ENCODE measurements at places on chromosomes 3 and 15. TPM values are rescaled to one million over a fixed set of nuclear protein-coding genes. Genes with fewer than 3 reads are reported as not detected.

DNA sequence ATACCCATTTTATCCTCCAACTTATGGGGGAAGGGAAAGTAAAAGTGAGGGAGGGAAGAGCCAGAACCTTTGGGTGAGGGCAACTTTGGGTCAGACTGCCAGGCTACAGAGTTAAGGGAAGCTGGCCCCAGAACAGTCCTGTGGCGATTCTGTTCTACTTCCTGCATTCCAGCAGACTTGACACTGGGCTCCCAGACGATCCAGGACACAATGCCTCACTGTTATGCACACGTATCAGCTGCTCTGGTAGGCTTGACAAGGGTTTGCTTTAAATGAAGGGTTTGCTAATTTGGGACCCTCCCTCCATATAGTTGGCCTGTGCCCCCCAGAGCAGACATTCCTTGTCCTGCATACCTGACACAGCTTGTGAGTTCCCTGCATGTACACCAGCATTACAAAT, 10.7 kb downstream of the GORASP1 start:
- DNase-seq = peak; percentile 23

- DNase-seq = no peak
Observed at GRCh38 chr3:162317046-162317445, 820.4 kb downstream of the OTOL1 start.

Gene UBA7
- 0.55 TPM for total RNA-seq

Gene RPSA
- 3,141 TPM for total RNA-seq

DNA sequence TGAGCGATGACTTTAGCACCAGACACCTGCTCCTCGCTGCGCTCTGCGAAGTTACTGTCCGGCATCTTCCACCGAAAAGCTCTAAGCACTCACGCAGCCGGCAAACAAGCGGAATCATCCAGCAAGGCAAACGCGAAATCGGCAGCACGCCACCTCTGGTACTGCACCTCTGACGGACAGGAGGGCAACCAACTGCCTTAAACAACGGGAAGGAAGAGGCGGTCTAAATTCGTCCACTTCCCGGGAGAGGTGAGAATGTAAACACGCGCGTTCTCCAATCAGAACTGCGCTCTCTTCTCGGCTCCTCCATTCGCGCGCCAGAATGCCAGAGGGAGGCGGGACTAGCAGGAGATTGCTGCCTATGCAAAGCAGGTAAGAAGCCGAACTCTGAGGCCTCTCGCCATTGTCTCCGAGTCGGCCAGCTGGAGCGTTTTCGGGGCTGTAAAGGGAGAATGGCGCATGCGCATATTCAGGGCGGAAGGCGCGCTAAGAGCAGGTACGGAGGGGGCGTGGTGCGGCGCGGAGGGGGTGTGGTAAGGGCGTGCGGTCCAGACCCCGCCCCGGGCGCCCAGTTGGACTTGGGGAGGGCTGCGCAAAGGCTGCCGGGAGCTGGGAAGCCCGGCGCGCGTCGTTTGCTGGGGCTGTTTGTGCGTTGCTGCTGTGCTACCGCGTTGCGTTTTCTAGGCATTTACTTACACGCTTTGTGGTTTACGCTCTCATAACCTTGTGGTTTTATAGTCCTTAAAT, at the start of the genes BTD and HACL1:
TSS of gene BTD (plus strand) at position 347 of the 747 bp plus-strand sequence. CDS start 33,695 bp downstream, outside the sequence.
TSS of gene HACL1 (minus strand) at position 171 of the 747 bp plus-strand sequence. CDS start at position 65, 106 bp downstream.
- peak; percentile 92 for DNase-seq

Gene TLR9
- total RNA-seq = not detected

DNA sequence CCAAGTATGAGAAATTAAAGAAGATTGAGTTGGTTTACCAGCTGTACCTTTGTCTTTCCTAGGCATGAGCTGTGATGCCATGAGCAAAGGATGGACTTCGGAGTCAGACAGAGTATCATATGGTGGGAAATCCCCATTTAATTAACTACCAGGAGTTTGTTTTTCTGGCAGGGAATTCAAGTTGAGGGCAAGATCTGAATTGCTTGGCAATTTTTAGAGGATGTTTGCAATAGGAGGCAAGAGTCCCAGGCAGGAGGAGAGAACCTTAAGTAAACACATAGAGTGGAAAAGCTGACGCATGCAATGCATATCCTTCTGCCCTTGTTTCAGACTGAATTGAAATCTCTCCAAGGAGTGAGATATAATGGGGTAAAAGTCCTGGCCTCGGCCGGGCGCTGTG, 569.7 kb upstream of the MDFIC2 start:
- DNase-seq = no peak

DNA sequence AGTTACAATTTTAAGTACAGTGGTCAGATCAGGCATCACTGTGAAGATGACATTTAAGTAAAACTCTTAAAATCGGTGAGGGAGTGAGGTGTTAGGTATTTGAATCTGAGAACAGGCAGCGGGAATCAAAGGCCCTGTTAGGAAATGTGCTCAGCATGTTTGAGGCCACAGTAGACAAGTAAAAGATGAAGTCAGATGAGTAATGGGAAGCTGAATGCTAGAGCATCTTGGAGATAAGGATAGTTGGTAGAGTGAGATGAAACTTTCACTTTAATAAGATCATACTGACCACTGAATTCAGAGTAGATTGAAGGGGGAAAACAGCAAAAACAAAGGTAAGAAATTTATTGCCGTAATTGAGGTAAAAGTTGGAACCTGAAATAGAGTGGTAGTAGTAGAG, 61.6 kb downstream of the DCBLD2 start:
- no peak for DNase-seq

Gene ZNF774
- total RNA-seq = 0.55 TPM

GRCh38 chr3:148992635-148993255, 1.4 kb downstream of the GYG1 start:
- DNase-seq = peak; percentile 22

Gene SLC30A4
- total RNA-seq = 0.04 TPM

DNA sequence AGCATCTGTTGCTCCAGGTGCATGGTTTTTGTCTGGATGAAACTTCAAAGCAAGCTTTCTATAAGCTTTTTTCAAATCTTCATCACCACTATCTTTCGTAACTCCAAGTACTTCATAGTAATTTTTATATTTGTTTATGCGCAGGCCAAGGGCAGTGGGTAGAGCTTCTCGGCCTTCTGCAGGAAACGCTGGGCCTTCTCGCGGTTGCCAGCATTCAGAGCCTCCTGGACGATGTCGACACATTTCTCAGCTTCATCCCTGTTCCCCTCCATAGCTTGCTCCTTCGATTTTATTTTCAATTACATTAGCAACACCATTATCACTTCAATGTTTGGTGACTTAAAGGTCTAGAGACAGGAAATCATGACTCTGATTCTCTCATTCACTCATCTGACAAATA, 20.2 kb downstream of the DENND4A start:
- no peak for DNase-seq

Gene RGMA
- 34.3 TPM for total RNA-seq

GRCh38 chr3:51942603-51943450, 664 bp downstream of the PARP3 start:
- peak; percentile 71 for DNase-seq

GRCh38 chr15:101497017-101497416, 7.5 kb upstream of the PCSK6 start:
- DNase-seq = peak; percentile 42

Gene CHRD
- total RNA-seq = 10.5 TPM

- DNase-seq = no peak
Observed at GRCh38 chr15:26620528-26621458, 152.1 kb downstream of the GABRB3 start.

DNA sequence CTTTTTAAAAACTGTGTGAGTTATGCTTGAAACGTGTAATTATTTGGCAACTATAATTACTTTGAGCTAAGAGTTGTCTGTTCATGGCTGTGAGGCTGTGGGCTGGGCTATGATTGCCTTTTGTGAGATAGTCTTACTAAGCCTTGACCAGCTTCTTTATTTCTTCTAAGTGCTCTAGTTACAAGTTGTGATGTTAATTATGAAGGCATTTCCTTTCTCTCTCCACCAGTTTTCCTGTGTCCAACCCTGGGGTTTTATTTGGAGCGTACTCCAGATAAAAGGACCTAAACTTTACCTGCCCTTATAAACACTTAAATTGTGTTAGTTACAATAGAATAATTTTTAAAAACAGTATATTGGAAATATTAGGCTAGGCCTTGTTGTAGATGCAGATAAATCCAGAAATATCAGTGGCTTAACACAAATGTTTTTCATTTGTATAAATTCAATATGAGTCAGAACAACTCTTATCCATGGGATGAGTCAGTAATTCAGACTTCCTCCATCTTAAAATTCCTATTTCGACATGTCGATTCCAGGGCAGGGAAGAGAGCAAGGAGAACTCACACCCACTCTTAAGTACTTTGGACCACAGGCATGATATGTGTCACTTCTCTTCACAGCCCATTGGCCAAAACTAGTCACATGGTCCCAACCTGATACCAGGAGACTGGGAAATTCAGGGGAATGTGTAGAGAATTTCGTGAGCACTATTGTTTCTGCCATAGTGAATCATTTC, 17.0 kb downstream of the TMEM62 start:
- DNase-seq = no peak

- no peak for DNase-seq
Observed at GRCh38 chr15:35925275-35926006, 379.5 kb upstream of the DPH6 start.

GRCh38 chr3:128490915-128491690, 1.9 kb downstream of the GATA2 start:
- DNase-seq = peak; percentile 70

Gene FAM43A
- total RNA-seq = 5.0 TPM

Gene CLDN16
- total RNA-seq = 0.96 TPM

DNA sequence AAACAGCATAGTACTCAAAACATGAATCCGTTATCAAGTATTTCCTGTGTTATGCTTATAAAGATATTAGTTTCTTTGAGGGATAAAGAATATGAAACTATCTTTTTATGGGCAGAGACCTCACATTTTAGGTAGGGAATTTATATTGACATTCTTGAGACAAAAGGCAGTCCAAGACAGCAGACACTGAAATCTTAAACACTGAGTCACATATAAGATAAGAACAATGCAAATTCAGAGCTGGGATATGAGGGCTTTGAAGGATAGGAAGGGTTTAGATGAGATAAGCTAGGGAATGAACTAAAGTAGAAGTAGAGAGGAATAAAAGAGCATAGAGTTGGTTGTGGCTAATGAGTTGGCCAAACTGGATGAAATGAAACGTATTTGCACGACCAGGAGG, 58.4 kb downstream of the ASTE1 start:
- no peak for DNase-seq

Gene FSD2
- not detected for total RNA-seq

DNA sequence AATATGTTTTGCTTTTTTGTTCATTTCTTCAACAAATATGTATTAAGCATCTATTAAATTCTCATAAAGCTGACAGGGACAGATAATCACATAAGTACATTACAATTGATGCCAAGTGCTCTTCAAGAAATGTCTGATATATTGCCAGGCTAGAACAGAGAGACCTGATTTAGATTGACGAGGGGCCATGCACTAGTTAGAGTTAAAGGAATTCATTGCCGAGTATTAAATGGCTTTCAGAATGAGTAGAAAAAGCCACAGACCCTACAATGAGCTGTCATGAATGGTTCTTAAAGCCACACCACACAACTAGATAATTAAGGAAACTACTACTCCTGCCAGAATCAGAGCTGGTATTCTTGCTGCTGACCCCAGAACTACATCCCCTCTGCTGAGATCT, 250.2 kb upstream of the MME start:
- DNase-seq = no peak

Gene VIPR1
- total RNA-seq = 2.2 TPM

DNA sequence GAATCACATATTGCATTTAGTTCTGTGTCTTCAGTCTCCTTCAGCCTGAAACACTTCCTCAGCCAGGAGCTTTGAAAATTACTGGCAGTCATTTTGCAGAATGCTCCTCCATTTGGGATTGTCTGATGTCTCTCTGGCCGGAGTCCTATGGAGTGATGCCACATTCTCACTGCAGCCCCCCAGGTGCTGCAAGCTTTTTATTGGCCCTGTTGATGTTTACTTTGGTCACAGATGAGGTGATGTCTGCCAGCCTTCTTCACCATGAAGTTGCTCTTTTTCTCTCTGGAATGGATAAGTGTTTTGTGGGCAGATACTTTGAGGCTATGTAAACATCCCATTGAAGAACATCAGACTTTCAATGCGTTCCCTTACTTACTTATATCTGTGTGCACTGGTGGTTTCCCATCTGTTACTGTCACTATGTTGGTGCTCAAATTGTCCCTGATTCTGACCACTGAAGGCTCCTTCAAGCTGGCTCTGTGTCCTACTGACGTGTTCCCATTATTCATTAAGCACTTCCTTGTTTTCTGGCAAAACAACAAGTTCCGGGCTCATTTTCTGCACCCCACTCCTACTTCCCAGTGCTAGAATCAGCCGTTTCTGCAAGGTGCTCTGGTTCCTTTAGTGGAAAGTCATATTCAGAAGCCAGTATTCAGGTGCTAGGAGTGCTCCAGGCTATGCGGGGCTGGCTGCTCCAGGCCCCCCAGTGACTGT, 1.4 kb upstream of the CLEC3B start:
- DNase-seq = no peak

Gene CCR5
- total RNA-seq = not detected

- peak; percentile 64 for DNase-seq
Observed at GRCh38 chr3:122956693-122957455, 70.7 kb downstream of the SEMA5B start.

Gene CHRM5
- total RNA-seq = not detected

Gene HHLA2
- total RNA-seq = not detected

GRCh38 chr3:141100531-141101320, 49.6 kb downstream of the SPSB4 start:
- no peak for DNase-seq

DNA sequence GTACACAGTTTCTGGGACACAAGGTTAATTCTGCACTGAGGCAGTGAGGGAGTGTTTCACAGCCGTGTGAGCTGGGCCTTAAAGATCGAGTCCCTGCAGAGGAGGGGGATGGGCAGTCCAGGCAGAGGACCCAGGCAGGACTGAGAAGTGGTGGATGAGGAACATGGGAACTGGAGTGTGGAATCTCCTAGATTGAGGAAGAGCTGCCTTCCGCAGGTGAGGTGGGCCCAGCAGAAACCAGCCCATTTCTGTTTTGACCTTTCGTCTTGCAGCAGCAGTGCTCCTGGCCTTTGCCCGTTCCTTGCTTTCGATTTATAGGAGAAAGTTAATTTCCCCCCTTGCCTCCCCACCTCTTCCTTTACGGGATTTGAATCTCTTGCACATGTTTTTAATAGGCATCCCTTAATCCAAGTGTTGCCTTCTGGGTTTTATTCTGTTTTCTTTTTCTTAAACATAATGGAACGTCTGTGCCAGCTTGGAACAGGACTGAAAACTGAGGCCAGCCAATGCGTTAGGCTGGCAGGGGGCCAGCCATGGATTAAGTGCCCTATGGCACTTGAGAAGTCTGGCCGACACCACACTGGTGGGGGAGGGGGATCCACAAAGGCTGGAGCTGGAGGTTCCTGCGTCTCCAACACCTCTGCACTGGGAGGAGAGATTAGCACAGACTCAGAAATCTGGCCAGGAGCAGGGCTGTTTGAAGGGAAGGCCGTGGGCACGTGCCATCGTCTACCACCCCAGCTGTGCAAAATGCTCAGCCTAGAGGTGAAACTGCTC, 78.1 kb downstream of the AAGAB start:
- DNase-seq = peak; percentile 75

Gene SUCNR1
- total RNA-seq = not detected

Gene IQCH
- 1.3 TPM for total RNA-seq

GRCh38 chr15:57253500-57253899, 122.8 kb upstream of the CGNL1 start:
- DNase-seq = no peak

Gene RNF111
- total RNA-seq = 19.0 TPM

GRCh38 chr3:16379838-16380237, 114.8 kb downstream of the OXNAD1 start:
- DNase-seq = no peak
